ENCODE measurements at places on chromosomes 1 and 21. TPM values are rescaled to one million over a fixed set of nuclear protein-coding genes. Genes with fewer than 3 reads are reported as not detected.
A peak's percentile ranks its signal among the peaks of the same experiment; 100 is the strongest.

CELA3B gene
- 19.2 TPM for total RNA-seq

DNA sequence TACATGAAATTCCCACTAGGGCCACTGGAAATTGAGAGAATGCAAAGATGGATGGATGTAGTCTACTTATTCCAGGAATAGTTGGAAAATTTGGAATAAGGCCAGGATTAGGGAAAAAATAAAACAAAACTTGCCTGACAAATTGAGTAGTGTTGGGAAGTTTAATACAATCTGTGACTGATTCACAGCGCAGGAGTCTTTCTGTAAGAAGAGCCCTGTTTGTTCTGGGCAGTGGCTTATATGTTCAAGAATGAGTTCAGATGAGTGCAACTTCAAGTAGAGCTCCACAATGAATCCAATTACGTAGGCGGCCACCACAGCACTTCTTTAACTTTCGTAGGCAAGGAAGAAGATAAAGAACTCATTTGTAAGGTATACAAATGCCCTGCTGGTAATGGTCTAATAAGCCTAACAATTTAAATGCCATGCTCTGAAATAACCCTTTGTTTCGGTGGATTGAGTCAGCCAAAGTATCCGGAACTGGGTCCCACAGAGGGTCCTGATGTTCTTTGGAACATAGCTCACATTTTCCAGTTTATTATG is 47.1 kb upstream of the KCNE1 start:
- H3K27me3 ChIP-seq, result no peaks in the 10 kb centered on the region
- no peaks in the 10 kb centered on the region for H3K36me3 ChIP-seq
- no peak overlapping the region for H3K4me3 ChIP-seq

OR2L3 gene
- total RNA-seq, result 0.10 TPM

NBPF20 gene
- total RNA-seq, result 1.8 TPM

DNA sequence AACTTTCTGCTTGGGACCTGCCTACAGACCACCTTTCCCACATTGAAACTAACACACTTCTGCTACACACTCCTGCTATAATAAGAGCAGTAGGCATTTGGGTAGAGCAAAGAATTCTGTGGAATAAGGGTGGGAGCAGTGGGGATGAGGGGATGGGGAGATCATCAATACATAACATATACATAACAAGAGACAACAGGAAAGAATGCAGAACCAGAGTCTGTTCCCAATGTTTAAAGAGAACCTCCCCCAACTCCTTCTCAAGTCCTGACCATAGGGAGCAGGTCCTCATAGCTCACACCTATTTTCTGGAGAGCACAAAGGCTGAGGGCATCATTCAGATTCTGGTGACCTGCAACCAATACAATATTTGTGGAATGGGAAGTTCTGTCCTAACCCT is 121.6 kb upstream of the BARHL2 start:
- H3K27ac ChIP-seq, result no peak overlapping the region
- peaks cover 3% of the 10 kb centered on the region for H3K4me1 ChIP-seq
- no peaks in the 10 kb centered on the region for H3K36me3 ChIP-seq
- H3K27me3 ChIP-seq, result no peaks in the 10 kb centered on the region
- no peak for DNase-seq

DNA sequence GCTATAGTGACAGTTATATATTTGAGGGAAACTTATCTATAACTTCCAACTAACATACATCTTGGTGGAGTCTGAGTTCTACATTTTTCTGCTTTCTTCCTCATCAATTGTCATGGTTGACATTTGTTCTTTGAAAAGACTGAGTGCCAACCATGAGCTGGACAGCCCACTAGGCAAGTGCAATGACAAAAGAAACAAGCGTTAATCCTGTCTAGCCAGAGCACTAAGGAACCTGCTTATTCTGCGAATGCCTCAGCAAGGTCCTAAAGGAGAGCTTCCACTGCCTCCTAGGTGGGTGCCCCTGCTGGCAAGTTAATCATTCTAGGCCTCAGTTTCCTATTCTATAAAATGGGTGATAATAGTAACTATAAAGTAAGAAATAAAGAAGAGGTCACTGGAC is 44.8 kb downstream of the IRF2BP2 start:
- H3K36me3 ChIP-seq, result no peaks in the 10 kb centered on the region
- no peaks in the 10 kb centered on the region for H3K27me3 ChIP-seq
- DNase-seq, result no peak
- H3K4me1 ChIP-seq, result peaks cover 6% of the 10 kb centered on the region
- H3K27ac ChIP-seq, result no peak overlapping the region
- no peak overlapping the region for H3K4me3 ChIP-seq

GRCh38 chr1:61887076-61887867 is 145.0 kb downstream of the PATJ start:
- no peaks in the 10 kb centered on the region for H3K4me1 ChIP-seq
- no peaks in the 10 kb centered on the region for H3K36me3 ChIP-seq
- no peak overlapping the region for H3K27ac ChIP-seq
- no peak for DNase-seq
- no peak overlapping the region for H3K4me3 ChIP-seq

GRCh38 chr1:94883691-94884090 is 43.2 kb downstream of the CNN3 start:
- H3K27ac ChIP-seq, result no peak overlapping the region
- peak; percentile 62 for DNase-seq
- no peaks in the 10 kb centered on the region for H3K36me3 ChIP-seq
- no peaks in the 10 kb centered on the region for H3K27me3 ChIP-seq

IRF6 gene
- total RNA-seq, result 2.5 TPM

MROH7 gene
- 4.6 TPM for total RNA-seq

- no peaks in the 10 kb centered on the region for H3K36me3 ChIP-seq
- no peaks in the 10 kb centered on the region for H3K27me3 ChIP-seq
- H3K4me1 ChIP-seq, result peaks cover 11% of the 10 kb centered on the region
- DNase-seq, result peak; percentile 39
- no peak overlapping the region for H3K27ac ChIP-seq
Measured at GRCh38 chr21:46109313-46110221, 11.7 kb downstream of the COL6A2 start.

GRCh38 chr1:2027961-2028583 is 8.9 kb downstream of the GABRD start:
- no peaks in the 10 kb centered on the region for H3K27me3 ChIP-seq
- no peak overlapping the region for H3K4me3 ChIP-seq
- no peaks in the 10 kb centered on the region for H3K36me3 ChIP-seq
- no peak for DNase-seq

DNA sequence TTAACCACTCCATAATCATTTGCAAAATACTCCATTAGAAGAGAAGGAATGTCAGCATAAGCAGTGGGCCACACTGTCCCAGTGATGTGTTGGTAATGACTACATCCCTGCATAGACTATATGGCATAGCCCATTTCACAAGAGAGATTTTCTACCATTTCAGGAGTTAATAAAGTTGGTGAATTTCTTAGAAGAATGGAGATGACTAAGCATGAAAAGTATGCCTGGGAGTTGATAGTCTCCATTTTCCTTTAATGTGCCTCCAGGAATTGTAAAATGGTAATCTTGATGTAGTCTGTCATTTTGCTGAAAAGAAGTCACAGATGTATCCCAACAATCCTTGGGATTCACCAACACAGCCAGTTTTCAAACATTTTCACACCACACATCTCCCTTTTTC is 608.8 kb upstream of the CHRM3 start:
- no peaks in the 10 kb centered on the region for H3K27me3 ChIP-seq
- H3K36me3 ChIP-seq, result no peaks in the 10 kb centered on the region
- DNase-seq, result no peak
- no peak overlapping the region for H3K27ac ChIP-seq
- H3K4me1 ChIP-seq, result no peaks in the 10 kb centered on the region

GRCh38 chr1:223864084-223864483 is 18.3 kb upstream of the TP53BP2 start:
- H3K27me3 ChIP-seq, result no peaks in the 10 kb centered on the region
- no peaks in the 10 kb centered on the region for H3K4me1 ChIP-seq
- H3K36me3 ChIP-seq, result no peaks in the 10 kb centered on the region
- H3K27ac ChIP-seq, result no peak overlapping the region
- DNase-seq, result no peak
- no peak overlapping the region for H3K4me3 ChIP-seq

DNA sequence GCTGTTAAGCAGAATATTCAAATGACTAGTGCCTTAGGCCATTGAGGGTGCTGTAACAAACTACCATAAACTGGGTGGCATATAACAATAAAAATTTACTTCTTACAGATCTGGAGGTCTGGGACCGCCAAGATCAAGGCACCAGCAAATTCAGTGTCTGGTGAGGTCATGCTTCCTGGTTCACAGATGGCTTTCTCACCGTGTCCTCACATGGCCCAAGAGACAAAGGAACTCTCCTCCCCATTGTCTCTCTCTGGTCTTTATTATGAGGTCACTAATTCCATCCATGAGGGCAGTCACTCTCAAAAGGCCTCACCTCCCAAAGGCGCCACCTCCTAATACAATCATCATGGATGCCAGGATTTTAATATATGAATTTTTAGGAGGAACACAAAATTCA is 127.3 kb downstream of the GABPA start:
- no peaks in the 10 kb centered on the region for H3K27me3 ChIP-seq
- H3K4me1 ChIP-seq, result peaks cover 5% of the 10 kb centered on the region
- no peak overlapping the region for H3K4me3 ChIP-seq
- no peak overlapping the region for H3K27ac ChIP-seq

- no peaks in the 10 kb centered on the region for H3K27me3 ChIP-seq
- H3K4me3 ChIP-seq, result no peak overlapping the region
- no peaks in the 10 kb centered on the region for H3K4me1 ChIP-seq
- DNase-seq, result no peak
Measured at GRCh38 chr1:62398377-62398776, 38.5 kb upstream of the USP1 start.

DNA sequence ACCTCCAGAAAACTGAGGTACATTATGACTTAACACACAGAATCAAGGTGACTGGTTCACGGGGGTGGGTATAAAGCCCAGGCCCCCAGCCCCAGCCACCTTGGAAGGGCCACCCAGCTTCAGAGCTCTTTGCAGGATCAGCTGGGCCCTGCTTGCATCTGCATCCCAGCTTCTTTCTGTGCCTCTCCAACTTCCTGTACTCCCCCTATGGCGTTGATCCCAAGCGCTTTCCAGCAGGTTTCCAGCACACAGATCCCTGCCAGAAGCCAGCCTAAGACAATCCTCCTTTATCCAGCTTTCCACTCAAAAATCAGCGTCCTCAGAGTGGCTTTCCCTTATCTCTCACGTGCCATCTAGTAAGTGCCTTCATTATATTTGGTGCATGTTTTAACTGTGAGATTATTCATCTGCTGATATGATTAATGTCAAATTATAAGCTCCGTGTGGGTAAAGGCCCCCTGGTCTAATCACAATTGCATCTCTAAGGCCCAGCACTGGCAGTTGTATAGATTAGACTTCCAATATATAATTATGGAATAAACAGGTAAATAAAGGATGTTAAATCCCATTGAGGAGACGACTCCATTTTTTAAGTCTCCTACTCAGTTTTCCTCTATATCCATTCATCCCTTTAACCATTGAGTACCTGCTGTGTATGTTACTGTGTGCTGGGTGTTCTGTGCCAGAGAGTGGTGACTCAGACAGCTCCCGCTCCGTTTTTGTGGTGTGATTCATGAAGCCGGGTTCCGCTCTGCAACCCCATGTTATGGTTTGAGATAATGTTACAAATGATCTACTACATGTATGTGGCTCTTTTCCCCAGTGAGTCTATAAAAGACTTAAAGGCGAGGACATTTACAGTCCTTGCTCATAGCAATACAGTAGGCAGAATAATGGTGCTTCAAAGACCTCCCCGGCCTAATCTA is 387.6 kb downstream of the PCP4 start:
- no peaks in the 10 kb centered on the region for H3K27me3 ChIP-seq
- H3K27ac ChIP-seq, result no peak overlapping the region
- no peak for DNase-seq
- H3K36me3 ChIP-seq, result no peaks in the 10 kb centered on the region
- no peak overlapping the region for H3K4me3 ChIP-seq
- H3K4me1 ChIP-seq, result no peaks in the 10 kb centered on the region

DNA sequence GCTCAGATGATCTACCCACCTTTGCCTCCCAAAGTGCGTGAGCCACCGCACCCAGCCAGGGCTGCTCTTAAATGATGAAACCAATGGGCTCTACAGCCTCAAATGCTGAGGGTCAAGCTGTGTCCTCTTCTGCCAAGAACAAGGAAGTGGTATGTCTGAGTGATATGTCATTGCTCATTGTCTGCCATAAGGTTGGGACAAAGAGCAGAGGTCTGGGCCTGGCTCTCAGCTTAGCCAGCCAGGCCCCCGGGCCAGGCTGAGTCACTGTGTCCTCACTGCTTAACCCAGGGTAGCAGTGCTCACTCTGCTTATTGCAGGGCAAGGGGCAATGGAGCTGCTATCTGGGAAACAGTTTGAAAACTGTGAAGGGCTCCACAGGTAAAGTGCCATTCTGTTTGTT is 8.3 kb upstream of the ETS2 start:
- H3K4me1 ChIP-seq, result no peaks in the 10 kb centered on the region
- no peak overlapping the region for H3K27ac ChIP-seq
- no peak overlapping the region for H3K4me3 ChIP-seq
- no peak for DNase-seq
- H3K36me3 ChIP-seq, result no peaks in the 10 kb centered on the region
- H3K27me3 ChIP-seq, result no peaks in the 10 kb centered on the region

DNA sequence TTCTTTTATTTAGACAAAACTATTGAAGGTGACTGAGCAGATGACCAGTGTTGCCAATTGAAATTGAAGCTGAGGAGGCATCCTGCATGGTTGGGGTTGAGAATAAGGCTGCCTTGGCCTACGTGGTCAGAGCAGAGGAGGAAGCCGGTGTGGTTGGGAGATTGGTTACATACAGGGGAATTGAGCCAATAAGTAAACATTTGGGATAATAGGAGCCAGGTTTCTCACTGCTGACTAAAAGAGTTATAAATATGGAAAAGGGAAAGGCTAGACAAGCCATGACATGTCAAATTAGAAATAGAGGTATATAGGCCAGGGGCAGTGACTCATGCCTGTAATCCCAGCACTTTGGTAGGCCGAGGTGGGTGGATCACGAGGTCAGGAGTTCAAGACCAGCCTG is 15.8 kb downstream of the SNX7 start:
- H3K27ac ChIP-seq, result no peak overlapping the region
- H3K36me3 ChIP-seq, result no peaks in the 10 kb centered on the region
- no peak for DNase-seq

- no peaks in the 10 kb centered on the region for H3K27me3 ChIP-seq
- H3K27ac ChIP-seq, result no peak overlapping the region
- no peak for DNase-seq
- H3K4me3 ChIP-seq, result no peak overlapping the region
- no peaks in the 10 kb centered on the region for H3K36me3 ChIP-seq
Measured at GRCh38 chr21:31997191-31997590, 124.4 kb downstream of the HUNK start.

DNA sequence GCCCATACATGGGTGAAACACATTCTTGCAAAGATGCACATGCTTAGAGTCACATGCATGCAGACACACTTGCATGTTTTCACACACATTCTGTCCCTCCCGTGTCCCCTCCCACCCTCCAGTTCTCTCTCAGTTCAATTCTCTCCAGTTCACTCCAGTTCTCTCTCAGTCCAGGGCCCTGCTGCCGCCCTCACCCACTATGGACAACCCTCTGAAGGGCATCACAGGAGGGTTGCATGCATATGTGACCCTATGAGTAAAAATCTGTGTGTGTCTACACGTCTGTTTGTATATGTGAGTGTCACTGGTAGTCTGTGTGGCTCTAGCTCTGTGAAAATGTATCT is 21.8 kb upstream of the ADGRB2 start:
- no peaks in the 10 kb centered on the region for H3K27me3 ChIP-seq
- H3K4me1 ChIP-seq, result no peaks in the 10 kb centered on the region
- H3K4me3 ChIP-seq, result no peak overlapping the region
- H3K27ac ChIP-seq, result no peak overlapping the region
- DNase-seq, result no peak

- no peak for DNase-seq
- H3K27ac ChIP-seq, result no peak overlapping the region
- no peaks in the 10 kb centered on the region for H3K27me3 ChIP-seq
- H3K4me3 ChIP-seq, result no peak overlapping the region
Measured at GRCh38 chr1:196684476-196684875, 32.6 kb downstream of the CFH start.

GRCh38 chr1:13976485-13976884 is 276.5 kb downstream of the PRDM2 start:
- no peak overlapping the region for H3K4me3 ChIP-seq
- no peaks in the 10 kb centered on the region for H3K4me1 ChIP-seq
- no peaks in the 10 kb centered on the region for H3K27me3 ChIP-seq
- no peaks in the 10 kb centered on the region for H3K36me3 ChIP-seq
- no peak overlapping the region for H3K27ac ChIP-seq
